ENCODE measurements at places on chromosomes 4 and X. TPM values are rescaled to one million over a fixed set of nuclear protein-coding genes. Genes with fewer than 3 reads are reported as not detected.

DNA sequence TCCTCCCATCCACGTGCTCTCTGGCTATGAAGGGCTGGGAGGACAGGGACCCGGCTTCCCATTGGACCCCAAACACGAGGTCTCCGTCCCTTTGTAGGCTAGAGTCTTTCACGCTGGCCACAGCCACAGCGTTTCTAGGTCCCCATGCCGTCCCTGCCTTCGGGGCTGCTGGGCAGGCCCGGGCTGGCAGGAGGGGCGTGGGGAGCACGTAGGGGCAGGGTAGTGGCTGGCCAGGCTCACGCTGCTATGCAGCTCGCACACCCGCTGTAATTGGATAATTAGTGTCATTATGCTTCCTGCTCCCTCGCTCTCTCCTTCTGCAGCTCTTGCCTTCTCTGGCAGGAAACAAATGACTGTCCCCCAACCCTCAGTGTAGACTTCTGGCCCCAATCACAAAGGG is 9.8 kb downstream of the ATP2B3 start:
- H3K4me3 ChIP-seq: no peak overlapping the region
- DNase-seq: no peak
- H3K4me1 ChIP-seq: no peaks in the 10 kb centered on the region
- H3K27me3 ChIP-seq: no peaks in the 10 kb centered on the region
- H3K36me3 ChIP-seq: peaks cover 5% of the 10 kb centered on the region

DNA sequence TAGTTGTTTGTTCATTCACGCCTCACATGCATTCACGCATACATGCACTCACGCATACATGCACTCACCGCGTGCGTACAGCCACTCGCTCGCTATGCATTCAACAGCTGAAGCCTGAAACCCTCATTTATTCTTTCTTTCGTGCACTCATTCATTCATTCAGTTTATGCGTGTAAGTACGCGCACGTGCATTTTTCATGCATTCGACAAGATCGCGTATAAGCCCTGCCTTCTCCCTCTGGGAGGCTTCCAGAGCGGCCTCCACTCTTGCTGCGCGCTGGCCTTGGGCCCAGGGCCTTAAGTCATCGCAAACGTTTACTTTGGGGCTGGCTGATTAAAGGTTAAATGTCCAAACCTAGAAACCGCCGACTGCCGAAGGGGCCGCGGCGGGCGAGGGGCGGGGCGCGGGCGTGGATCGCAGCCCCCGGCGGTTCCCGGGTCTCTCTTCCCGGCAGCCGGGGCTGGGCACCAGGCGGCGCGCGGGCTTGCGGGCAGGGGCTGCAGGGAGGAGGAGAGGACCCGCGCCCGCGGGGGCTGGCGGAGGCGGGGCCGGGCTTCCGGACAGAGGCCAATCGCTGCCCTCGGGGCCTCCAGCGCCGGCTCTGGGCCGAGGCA is at the start of gene GYG2:
Gene GYG2 (plus strand): TSS at position 587 of the 615 bp plus-strand sequence. CDS start 1,259 bp downstream, outside the sequence.
- H3K4me3 ChIP-seq: peak within 1 kb of the TSS; percentile 78
- H3K36me3 ChIP-seq: peaks cover 24% of the 10 kb centered on the region
- H3K27ac ChIP-seq: no peak within 1 kb of the TSS
- no peaks in the 10 kb centered on the region for H3K27me3 ChIP-seq

DNA sequence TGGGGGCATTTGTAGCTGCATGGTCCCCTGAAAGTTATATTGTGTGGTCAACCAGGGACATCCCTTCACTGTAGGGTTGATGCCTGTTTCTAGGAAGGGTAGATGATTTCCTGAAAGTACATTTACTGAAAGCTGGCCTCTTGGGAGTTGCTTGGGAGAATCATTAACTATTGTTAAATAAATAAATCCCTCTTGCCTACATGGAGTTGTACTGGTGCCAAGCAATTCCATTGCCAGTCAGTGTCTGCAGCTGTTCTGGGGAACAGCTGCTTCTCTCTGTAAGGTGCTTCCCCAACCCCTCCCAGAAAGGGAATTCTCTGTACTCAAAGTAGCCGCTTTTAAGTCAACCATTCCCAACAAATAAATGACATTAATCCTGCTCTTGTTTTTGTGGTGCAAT is 51.1 kb downstream of the C4orf51 start:
- no peak for DNase-seq
- no peak overlapping the region for H3K27ac ChIP-seq
- H3K4me1 ChIP-seq: peaks cover 11% of the 10 kb centered on the region

GRCh38 chr4:111464251-111465045 is 680.8 kb upstream of the FAM241A start:
- no peak for DNase-seq
- no peaks in the 10 kb centered on the region for H3K27me3 ChIP-seq
- H3K27ac ChIP-seq: no peak overlapping the region
- H3K4me3 ChIP-seq: no peak overlapping the region
- H3K4me1 ChIP-seq: no peaks in the 10 kb centered on the region

DNA sequence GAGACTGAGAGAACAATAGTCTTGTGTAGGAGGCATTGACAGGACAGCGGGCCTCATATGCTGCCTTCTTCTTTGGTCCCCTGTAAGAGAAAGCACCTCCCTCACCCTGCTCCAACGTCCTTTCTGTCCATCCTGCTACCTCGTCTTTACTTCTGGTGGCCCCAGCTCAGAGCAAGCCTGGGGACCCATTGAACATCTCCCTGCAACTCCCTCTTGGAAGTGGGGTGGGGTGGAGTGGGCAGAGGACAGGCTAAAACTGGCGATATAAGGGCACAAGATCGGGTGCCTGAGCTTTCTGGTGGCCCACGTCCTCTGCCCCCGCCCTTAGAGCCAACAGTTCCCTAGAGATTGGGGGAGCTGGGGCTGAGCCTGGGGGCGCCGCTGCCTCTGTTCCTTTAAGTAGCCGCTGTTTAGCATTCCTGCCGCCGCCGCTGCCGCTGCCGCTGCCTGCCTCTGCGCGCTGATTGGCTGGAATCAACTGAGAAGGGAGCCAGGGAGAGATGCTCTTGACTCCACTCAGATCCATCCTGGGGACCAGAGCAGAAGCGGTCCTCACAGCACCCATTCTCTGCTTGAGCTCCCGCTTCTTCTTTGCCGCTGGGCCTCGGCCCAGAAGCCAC is at the start of gene DLG3:
Gene DLG3 (plus strand): TSS at position 510 of the 620 bp plus-strand sequence. CDS start 367 bp downstream, outside the sequence.
- no peak within 1 kb of the TSS for H3K27ac ChIP-seq
- H3K4me1 ChIP-seq: no peaks in the 10 kb centered on the region
- peaks cover 2% of the 10 kb centered on the region for H3K27me3 ChIP-seq
- peak; percentile 64 for DNase-seq

TASL gene
- not detected for total RNA-seq

- no peaks in the 10 kb centered on the region for H3K27me3 ChIP-seq
- no peaks in the 10 kb centered on the region for H3K4me1 ChIP-seq
- no peak overlapping the region for H3K4me3 ChIP-seq
Observed at GRCh38 chr4:152900395-152900794, 35.7 kb upstream of the FHDC1 start.

DNA sequence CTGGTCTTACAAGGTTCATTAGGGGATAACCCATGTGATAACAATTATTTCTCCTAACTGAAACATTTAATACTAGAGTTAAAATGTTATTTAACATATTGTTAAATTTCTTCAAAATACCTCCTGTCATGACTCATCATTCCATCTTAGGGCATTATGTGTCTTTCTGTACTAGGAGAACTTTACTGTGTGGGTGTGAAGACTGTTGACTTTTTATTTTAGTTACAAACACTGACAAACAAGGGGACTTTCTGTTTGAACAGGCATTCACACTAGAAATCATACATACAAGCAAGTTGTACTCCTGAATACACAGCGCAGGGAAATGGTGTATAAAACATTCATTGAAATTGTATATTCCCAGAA is 175.9 kb downstream of the FBXW7 start:
- H3K4me1 ChIP-seq: no peaks in the 10 kb centered on the region
- H3K27me3 ChIP-seq: no peaks in the 10 kb centered on the region
- H3K36me3 ChIP-seq: no peaks in the 10 kb centered on the region
- no peak overlapping the region for H3K4me3 ChIP-seq
- DNase-seq: no peak

SERTM2 gene
- 0.22 TPM for total RNA-seq

DNA sequence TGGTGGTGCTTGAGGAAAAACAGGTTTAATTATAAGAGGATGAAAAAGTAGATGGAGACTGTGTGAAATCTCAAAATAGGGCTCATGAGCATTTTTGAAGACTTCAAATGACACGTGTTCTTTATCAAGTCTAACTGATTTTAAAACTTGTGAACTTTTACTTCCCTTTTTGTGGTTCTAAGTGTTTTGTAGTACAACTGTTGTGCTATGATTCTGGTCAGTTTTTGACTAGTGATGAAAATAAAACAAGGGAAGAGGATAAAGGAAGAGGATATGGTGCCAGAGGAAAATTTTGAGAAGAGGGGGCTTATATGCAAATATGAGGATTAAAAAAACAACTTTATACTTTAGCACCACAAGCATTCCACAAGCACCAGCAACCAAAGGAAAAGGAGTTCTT is 644.0 kb downstream of the RPA4 start:
- H3K4me3 ChIP-seq: no peak overlapping the region
- H3K27ac ChIP-seq: no peak overlapping the region
- no peaks in the 10 kb centered on the region for H3K27me3 ChIP-seq

MSANTD1 gene
- 0.83 TPM for total RNA-seq
